ENCODE measurements at places on chromosomes 16 and 17. TPM values are rescaled to one million over a fixed set of nuclear protein-coding genes. Genes with fewer than 3 reads are reported as not detected.

CHCT1 gene
- polyA plus RNA-seq: not detected

SLC12A3 gene
- 1.6 TPM for polyA plus RNA-seq

TMC7 gene
- not detected for polyA plus RNA-seq

EPN3 gene
- polyA plus RNA-seq: not detected

MAPK8IP3 gene
- 5.9 TPM for polyA plus RNA-seq

KRTAP9-2 gene
- not detected for polyA plus RNA-seq

Measured in IgD-negative memory B cell (primary cell).